ENCODE measurements at places on chromosomes 5 and 9. TPM values are rescaled to one million over a fixed set of nuclear protein-coding genes. Genes with fewer than 3 reads are reported as not detected.

GRCh38 chr5:174547814-174548213 is 176.6 kb upstream of the MSX2 start:
- DNase-seq: no peak

- DNase-seq: no peak
Measured at GRCh38 chr5:143315929-143316328, 87.6 kb downstream of the NR3C1 start.

- DNase-seq: no peak
Measured at GRCh38 chr5:146329697-146330096, 8.9 kb upstream of the POU4F3 start.

DNA sequence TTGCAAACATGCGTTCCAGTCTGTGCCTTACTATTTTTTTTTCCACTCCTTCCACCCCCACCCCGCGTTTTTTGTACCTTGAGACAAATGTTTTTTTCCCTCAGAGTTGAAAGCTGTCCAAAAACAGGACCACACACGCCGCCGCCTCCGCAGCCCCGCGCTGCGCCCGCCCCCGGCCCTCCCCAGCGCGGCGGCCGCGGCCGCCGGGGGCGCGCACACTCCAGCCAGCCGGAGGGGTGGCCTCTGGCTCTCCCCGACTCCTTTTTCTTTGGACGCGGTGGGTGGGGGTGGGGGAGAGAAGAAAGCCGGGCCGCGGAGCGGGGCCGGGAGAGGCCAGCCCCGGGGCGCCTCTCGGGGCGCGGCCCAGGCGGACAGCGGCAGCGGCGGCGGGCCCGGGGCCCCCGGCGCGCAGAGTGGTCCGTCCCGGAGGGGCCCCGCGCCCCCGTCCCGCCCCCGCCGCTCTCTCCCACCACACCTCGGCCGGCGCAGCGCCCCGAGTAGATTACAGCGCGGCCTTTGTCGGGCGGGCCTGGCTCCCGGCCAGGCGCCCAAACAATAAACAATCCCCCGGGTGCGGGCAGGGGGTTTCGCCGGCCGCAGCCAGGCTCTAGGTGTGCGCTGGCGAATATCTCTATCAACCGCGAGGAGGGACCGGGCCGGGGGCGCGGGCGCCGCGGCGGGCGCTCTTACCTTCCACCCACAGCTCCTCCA is 10.9 kb downstream of the PTCH1 start:
- peak; percentile 34 for DNase-seq

- no peak for DNase-seq
Measured at GRCh38 chr9:68462105-68462775, 78.4 kb downstream of the TMEM252 start.

DNA sequence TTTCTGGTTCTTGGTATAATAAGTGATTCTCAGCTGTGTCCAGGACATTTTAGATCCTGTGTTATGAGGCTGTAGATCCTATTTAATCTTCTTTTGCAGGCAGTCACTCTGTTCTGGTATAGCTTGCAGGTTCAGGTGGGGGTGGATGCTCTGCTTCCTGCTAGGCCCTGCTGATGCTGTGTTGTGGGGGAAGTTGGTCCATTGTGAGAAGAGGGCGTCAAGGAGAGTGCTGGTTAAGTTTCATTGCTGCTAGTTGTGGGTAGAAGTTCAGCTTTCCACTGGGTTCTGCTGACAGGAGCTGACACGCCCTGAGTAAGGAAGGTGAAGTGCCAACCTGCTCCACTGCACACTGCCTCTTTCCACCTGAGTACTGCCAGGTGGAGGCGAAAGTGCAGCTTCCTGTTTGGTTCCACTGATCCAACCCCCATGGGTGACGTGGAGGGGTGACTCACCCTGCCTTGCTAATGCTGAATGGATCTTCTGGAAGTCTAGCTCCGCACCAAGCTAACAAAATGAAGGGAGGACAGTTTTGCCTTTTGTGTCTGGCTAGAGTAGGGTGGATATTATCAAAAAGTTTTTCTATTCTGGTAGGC is 16.3 kb downstream of the NMRK1 start:
- DNase-seq: no peak

GRCh38 chr5:3301306-3301705 is 294.3 kb upstream of the IRX1 start:
- DNase-seq: no peak

DNA sequence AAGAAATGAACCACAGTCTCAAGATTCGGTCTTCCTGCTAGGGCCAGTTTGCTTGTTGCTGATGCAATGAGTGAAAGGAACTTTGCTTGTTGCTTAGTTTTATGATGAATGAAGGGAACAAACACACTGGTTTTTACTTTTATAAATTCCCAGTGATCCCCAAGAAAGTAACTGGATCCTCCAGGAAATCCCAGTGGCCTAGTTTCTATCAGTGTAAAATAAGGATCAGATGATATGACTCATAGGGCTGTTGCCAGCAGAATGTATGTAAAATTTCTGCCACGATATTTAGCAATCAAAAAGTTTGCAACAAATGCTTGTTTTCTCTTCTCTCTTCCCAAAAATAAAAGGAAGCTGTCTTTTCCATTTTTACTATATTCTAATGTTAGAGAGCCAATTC is 160.1 kb upstream of the CDKN2B start:
- DNase-seq: no peak

DNA sequence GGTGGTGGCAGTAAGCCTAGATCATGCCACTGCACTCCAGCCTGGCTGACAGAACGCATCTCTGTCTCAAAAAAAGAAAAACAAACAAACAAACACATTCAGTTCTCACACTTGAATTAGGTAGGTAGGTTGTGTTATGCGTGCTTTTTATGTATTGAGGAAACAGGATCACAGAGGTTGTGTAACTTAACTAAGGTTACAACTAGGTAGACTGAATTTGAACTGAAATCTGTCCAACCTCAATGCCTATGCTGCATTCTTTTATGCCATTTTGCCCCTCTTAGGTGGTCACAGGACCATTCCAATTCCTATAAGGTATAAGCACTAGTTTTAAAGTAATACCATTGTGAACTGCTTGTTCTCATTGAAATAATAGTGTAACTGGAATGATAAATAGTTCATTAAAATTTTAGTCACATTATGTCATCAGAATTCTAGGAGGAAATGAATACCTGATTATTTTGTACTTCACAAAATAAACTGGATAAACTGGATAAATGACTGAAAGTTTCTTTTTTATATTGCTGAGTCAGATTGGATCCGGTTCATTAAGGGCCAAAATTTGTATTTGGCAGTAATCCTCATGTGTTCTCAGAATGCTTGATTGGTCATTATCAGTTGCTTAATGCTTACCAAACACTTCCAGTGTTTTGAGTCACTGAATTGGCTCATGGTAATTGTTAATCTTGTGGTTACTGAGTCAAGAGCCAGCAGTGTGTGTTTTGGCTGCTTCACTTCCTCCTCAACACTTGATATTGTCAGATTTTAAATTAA is 7.1 kb downstream of the UBAP1 start:
- DNase-seq: no peak

Gene CAMK4
- 5.1 TPM for total RNA-seq

Gene C9
- not detected for total RNA-seq

Gene TRIM41
- total RNA-seq: 39.6 TPM
